Inflammatory macrophage treated with lipopolysaccharide for 4 hours (primary cell): ENCODE measurements at places on chromosomes 7 and 10.
A peak's percentile ranks its signal among the peaks of the same experiment; 100 is the strongest.

- DNase-seq = peak; percentile 11
Measured at GRCh38 chr10:53839440-53840039, 961.5 kb downstream of the PCDH15 start.

GRCh38 chr10:33142295-33142694 lies 184.3 kb upstream of the ITGB1 start:
- peak; percentile 58 for DNase-seq

DNA sequence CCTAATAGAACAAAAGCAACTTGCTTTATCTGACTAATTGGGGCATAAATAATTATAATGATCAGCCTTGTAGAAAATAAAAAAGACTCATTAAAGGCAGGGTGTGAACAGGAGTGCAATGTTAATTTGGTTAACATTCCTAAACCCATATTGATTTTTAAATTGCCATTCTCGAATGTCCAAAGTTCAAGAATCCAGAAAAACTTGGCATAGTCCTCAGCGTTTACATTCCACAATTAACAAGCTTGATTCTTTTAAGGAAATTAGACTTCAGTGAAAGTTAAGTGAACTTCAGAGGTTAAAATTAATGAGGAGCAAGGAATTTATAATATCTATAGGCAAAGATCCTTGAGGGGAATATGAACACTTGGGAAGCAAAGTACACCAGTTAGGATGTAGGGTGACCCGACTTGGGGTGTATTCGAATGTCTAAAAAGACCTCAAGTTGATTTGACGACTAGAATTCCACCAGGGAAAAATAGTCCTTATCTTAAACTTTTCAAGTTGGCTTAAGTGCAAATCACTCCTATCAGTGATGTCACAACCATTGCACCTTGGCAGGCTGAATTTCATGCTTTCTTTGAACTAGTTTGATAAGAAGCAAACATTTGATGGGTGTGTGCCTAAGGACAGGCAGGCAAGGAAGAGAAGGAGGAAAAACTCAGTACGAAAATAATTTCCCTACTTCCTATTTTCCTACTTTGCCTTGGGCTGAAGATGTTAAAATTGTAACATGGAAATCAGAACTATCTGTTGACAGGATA lies 830.4 kb upstream of the COBL start:
- DNase-seq = no peak

GRCh38 chr10:8242295-8242872 lies 187.9 kb downstream of the GATA3 start:
- no peak for DNase-seq

DNA sequence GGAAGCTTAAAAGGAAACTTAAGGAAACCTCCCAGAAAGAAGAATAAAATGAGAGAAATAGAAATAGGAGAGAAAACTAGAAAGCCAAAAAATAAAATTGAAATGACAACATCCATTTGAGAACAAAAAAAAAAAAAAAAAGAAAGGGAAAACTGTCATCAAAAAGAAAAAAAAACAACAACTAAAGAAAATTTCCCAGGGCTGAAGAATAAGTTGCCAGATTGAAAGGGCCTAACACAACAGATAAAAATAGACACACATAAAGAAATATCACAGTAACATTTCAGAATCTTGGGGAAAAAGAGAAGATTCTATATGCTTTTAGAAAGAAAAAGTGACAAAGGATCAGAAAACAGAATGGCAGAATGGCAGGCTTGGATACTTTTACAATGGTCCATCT lies 157.1 kb downstream of the JMJD1C start:
- DNase-seq = no peak

DNA sequence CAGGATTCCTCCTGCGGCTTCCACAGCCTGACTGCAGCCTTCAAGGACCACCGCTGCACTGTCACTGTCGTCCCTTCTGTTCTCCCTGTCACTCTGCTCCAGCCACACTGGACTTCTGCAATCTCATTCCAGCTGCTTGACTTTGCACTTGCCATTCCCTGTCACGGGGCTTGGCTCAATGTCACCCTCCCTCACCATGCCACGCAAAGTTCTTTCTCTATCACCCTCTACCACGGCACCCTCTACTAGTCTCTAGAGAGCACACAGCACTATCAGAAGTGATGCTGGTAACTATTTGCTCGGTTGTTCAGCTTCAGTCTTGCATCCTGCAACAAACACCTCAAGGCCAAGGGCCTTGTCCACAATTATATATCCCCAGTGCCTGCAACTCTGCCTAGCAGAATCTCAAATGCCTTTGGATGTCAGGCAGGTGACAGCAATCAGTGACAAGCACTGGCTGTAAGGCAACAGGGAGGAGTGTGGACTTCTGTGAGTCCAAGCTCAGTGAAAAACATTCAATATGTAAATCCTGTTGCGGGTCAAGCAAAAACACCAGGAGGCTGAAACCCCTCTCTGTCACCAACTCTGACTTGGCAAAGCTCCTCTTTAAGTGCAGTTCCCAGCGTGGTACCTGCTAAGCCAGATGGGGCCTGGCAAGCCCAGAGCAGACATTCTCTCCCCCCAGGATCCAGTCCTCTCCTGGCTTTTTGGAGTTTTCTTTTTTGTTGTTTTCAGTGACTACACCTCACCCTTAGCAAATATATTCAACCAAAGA lies 259.9 kb downstream of the FGFR2 start:
- no peak for DNase-seq

DNA sequence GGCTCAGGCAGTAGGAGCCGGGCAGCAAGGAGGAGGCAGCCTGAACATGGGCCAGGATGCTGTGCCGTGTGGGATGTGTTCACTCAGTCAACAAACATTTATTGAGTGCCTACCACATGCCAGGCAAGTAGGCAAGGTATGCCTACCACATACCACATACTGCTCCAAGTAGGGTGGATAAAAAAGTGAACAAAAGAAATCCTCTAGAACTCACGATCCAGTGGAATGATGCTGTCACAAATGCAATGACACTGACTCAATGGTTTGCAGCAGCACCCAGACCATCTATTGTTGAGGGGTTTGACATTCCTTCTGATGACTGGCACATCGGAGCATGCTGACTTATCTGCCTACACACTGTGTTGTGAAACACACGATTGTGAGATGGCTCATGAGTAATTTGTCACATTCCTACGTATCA lies 413.5 kb downstream of the NRG3 start:
- DNase-seq = no peak

GRCh38 chr10:118045837-118046394 lies 825 bp downstream of the RAB11FIP2 start:
- DNase-seq = peak; percentile 44

- no peak for DNase-seq
Measured at GRCh38 chr7:106218546-106218945, 66.2 kb downstream of the NAMPT start.

DNA sequence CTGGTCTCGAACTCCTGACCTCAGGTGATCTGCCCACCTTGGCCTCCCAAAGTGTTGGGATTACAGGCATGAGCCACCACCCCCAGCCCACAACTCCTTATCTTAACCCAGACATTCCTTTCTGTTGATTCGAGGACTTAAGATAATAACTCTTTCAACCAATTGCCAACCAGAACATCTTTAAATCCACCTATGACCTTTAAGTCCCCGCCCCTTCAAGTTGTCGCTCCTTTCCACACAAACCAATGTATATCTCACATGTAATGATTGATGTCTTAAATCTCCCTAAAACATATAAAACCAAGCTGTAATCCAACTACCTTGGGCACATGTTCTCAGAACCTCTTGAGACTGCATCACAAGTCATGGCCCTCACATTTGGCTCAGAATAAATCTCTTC lies 7.8 kb upstream of the ANKRD2 start:
- no peak for DNase-seq

DNA sequence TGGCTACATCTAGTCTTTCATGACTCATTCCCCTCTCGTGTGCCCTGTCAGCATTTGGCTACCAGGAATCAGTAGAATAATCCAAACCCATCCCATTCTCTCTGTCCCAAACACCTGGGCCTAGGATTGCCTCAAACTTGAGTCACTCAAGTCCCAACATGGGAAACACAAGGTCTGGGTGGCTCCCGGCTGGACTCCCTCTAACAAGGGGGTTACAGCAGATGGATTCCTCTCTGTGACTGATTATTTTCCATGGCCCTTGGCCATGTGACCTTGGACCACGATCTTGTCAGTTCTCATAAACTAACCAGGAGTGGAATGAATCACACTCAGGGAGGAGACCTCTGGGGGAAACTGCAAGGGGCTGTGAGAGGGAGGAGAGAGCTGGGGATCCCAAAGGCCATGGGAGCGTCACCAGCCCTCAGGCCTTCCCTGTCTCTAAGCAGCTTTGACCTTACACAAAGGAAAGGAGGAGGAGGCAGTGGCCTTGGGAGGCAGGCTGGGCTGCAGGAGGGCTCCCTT lies 533.1 kb downstream of the KCNMA1 start:
- no peak for DNase-seq

- DNase-seq = no peak
Measured at GRCh38 chr10:76514321-76514720, 1082.9 kb downstream of the LRMDA start.

DNA sequence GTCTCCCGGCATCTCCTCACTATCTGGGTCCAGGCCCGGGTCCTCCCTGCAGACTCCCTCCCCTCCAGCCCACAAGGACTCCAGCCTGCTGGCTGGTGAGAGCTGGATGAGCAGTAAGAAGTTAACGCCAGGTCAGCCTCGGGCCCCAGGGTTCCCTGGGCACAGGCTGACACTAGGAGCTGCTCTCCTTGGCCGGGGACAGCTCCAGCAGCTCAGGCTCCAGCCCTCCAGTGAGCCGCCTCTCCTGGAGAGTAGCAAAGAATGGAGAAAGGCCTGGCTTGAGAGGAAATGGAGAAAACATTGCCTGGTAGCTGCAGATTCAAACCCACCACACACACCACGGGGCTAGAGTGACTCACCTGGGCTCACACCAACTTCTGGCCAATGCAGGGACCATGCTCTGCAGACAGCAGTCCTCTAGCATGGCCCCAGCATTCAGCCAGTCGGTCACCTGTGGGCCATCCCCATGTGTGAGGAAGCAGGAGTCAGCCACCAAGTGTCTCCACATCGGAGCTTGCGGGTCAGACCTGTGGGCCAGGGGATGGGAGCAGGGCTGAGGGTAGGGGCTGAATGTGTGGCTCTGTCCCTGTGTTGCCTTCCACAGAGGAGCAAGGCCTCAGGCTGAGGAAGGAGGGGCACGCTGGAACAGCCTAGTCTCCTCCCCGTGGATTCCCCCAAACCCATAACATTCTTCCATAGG lies 6.5 kb downstream of the SAP25 start:
- DNase-seq = no peak

GRCh38 chr7:106216923-106217542 lies 67.8 kb downstream of the NAMPT start:
- DNase-seq = no peak

DNA sequence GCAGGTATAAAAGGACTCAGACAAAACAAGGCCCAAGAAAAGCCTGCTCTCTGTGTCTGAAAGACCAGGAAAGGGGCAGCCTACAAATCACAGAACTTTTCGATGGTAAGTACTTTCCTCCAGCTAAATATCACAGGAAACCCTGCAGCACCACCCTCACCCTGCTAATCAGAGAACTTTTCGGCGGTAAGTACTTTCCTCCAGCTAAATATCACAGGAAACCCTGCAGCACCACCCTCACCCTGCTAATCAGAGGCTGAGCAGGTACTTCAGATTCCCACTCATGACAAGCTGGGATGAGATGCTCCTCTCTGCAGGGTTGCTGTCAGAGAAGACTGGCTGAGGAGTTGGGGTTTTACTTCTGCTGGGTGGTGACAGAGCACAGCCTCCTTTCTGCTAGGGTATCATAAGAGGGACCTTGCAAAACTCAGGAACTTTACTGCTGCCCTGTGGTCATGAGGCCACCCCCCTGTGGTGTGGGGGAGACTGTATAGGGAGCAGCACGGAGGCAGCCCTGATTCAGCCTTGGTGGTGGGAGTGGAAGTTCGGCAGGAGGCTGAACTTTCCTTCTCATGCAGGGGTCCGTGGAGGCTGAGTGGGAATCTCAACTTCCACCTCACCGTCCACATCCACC lies 7.2 kb downstream of the WDR37 start:
- DNase-seq = peak; percentile 50

GRCh38 chr7:7510794-7511193 lies 24.9 kb downstream of the COL28A1 start:
- no peak for DNase-seq

DNA sequence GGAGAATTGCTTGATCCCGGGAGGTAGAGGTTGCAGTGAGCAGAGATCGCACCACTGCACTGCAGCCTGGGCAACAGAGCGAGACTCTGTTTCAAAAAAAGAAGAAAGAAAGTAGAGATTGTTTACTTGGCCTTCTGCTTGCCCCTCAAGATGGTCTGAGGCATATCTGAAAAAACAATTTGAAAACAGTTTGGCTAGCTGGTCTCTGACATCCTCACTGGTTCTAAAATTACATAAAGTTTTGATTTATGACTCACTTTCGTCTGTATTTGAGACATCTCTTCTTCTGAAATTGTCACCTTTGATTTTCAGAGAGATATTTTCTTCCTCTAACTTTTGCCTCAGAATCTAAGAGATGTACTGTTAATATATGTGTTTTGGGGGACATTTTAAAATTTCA lies 49.6 kb upstream of the HELLS start:
- no peak for DNase-seq

DNA sequence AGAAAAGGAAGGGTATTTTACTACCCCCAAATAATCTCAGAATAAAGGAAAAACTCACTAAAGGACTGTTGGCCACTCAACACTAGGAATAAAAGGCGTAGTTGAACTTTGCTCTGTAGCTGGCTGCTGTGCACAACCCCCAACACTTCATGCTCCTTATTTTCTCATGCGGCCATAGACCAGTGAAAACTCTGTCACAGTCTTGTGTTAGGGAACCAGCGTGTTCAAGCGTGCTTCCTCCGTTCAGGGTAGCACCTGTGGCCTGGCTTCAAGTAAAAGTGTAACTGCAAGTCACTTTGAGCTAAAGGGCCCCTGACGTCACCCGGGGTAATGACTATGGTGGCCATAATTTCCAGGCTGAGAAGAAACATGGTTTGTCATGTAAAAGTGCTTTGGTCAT lies 27.0 kb downstream of the BLNK start:
- DNase-seq = no peak

DNA sequence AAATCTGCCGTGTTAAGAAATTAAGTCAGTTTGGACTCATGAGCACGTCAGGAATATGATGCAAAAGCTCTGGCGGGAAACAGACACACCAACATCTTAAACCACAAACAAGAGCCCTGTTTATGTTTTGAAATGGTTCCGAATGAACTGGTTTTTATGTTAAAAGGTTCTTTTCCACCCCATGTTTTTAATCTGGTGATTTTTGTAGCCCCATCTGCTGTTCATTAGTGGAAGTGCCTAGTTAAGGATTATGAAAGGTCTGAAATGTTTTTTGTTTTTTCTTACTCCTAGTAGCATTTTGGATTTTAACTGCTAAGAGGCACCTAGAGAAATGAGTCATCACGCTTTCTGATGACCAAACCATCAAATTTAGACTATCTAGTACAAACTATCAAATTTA lies 404.1 kb upstream of the MKI67 start:
- DNase-seq = no peak

DNA sequence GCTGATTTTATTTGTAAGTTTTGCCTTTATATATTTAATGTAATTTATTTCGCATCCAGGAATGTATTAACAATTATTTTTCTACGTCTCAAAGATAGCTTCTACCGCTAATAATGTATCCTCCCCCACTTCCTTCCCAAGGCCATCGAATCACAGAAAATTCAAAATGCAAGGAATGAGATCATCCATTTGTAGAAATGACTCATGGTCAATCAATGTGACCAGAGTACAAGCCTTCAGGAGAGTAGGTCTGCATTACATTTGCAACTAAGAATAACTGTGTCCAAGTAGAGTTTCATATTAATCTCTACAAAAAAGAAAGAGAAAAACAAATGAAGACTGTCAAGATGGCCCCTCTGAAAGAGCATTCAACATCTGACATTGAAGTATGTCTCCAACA lies 205.9 kb upstream of the PHF14 start:
- no peak for DNase-seq

GRCh38 chr7:129127601-129128000 lies 16.9 kb upstream of the TSPAN33 start:
- DNase-seq = no peak

- DNase-seq = peak; percentile 12
Measured at GRCh38 chr7:112970771-112971170, 115.9 kb downstream of the GPR85 start.
